Activated naive CD8-positive, alpha-beta T cell treated with anti-CD3 and anti-CD28 coated beads, Interleukin-2, amount 50 U/mL, for 24 hours (primary cell): ENCODE measurements at places on chromosomes 2 and 18.

- DNase-seq: no peak
Observed at GRCh38 chr2:201886504-201886903, 80.2 kb downstream of the CDK15 start.

GRCh38 chr2:137096693-137097092 is 331.3 kb downstream of the THSD7B start:
- no peak for DNase-seq

- no peak for DNase-seq
Observed at GRCh38 chr2:143768991-143769390, 639.8 kb downstream of the ARHGAP15 start.

GRCh38 chr2:145961846-145962245 is 1441.9 kb upstream of the ZEB2 start:
- no peak for DNase-seq

DNA sequence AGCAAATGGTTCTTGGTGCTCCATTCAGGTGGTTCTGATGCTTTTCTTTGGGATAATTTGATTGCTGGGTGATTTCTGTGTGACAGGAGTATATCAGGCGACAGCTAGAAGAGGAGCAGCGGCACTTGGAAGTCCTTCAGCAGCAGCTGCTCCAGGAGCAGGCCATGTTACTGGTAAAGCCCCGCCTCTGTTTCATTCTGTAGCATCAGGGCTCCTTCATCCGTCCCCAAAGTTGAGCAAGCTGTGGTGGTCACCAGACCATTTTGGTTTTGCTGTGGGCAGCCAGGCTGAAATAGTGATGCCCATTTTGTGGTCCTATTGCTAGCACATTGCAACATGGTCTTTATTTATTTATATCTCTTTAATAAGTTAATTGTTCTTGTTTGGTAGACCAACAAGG is 132.8 kb upstream of the IL1R2 start:
- no peak for DNase-seq

DNA sequence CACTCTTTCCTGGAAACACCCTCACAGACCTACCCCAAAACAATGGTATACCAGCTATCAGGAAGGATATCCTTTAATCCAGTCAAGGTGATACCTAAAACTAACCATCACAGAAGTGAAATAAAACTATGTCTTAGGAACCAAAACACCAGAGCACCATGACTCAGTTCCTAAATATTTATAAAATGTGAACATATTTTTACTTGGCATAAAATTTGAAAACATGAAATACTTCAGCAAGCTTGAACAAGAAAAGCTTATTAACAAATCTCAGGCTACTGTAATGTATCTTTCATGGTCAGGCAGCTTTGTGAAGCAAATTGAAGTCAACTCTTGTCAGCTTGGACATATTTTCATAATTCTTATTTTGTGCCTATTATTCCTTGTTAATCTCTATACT is 440.8 kb upstream of the CDH20 start:
- no peak for DNase-seq

GRCh38 chr18:69490072-69490471 is 89.4 kb downstream of the DOK6 start:
- no peak for DNase-seq

- DNase-seq: no peak
Observed at GRCh38 chr2:217799563-217800432, 203.0 kb downstream of the TNS1 start.

DNA sequence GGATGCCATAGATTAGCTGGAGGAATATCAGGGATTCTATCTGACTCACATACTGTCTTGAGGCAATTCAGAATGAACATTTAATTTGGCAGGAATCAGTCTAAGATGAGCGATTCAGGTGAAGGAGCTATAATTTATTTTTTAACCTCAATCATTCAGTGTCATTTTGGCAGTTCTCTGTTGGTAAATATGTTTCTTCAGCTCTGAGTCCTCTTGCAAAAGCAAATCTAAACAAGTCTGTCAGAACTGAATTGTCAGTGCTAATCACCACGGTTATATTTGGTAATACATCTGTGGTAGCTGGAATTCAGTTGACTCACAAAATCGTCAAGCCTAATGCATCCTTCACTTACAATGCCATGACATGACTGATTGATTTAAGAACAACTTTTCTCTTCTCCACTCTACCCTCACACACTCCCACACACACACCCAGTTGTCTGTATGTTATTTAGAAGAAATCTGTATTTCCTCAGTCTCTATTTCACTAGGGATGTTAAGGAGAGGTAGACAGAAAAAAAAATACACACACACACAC is 516.6 kb upstream of the NXPH2 start:
- no peak for DNase-seq

DNA sequence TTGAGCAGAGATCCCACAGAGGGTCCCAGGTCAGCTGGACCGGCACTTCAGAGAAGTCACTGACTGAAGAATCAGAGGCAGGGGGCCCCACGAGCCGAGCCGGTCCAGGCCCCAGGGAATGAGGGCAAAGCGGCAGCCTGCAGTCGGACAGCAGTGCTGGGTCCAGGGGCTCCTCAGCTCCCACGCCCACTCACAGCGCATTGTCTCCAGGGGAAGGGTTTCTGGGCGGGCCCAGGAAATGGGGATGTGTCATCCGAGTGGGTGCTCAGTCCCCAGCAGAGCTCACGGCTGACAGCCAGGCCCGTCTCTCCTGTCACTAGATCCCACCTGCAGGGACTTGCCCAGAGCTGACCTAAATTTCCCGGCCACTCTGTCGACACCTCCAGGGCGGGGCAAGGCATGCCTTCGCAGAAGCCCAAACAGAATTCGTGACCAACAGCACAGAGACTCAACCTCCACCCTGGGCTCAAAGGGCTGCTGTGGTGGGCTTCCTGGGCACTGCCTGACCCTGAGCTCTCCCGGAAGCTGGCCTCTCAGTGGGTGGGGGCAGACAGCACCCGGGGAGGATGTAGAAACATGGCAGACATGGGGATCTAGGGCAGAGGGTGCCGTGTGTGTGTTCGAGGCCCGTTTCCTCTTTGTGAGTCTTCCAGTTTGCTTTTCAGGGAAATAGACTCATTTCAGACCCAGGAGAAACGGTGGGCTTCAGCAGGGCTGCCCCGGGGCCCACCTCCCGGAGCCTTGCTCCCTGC is 42.1 kb upstream of the TAF1B start:
- peak; percentile 55 for DNase-seq

- no peak for DNase-seq
Observed at GRCh38 chr2:216652566-216652965, 19.3 kb downstream of the IGFBP2 start.

DNA sequence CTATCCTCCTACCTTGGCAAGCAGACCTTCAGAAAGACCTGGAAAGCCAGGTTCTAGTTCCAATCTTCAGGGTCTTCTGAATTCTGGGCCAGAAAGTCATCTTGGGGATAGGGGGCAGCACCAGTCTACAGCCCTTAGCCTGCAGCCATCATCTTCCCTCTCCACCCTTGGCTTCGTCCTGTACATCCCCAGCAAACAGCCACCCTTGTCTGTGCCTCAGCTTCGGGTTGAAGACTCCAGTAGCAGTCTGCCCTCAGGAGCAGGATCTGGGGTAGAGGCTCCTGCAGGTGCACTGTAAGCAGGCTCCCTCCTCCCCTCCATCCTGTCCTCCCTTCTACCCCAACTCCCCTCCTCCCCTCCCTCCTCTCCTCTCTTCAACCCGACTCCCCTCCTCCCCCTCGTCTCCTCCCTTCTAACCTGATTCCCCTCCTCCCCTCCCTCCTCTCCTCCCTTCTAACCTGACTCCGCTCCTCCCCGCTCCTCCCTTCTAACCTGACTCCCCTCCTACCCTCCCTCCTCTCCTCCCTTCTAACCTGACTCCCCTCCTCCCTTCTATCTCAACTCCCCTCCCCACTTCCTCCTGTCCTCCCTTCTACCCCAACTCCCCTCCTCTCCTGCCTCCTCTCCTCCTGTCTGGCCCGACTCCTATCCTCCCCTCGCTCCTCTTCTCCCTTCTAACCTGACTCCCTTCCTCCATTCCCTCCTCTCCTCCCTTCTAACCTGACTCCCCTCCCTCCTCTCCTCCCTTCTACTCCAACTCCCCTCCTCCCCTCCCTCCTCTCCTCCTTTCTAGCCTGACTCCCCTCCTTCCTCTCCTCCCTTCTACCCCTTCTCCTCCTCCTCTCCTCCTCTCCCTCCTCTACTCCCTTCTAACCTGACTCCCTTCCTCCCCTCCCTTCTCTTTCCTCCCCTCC is 90.1 kb upstream of the SMAD2 start:
- DNase-seq: no peak
